ENCODE measurements at places on chromosomes 3 and 15. TPM values are rescaled to one million over a fixed set of nuclear protein-coding genes. Genes with fewer than 3 reads are reported as not detected.
A peak's percentile ranks its signal among the peaks of the same experiment; 100 is the strongest.

Gene ST8SIA2
- not detected for total RNA-seq

GRCh38 chr3:167304077-167304476 lies 76.0 kb downstream of the ZBBX start:
- no peaks in the 10 kb centered on the region for H3K36me3 ChIP-seq
- no peak overlapping the region for H3K4me3 ChIP-seq
- H3K4me1 ChIP-seq = no peaks in the 10 kb centered on the region
- DNase-seq = no peak
- no peak overlapping the region for H3K27ac ChIP-seq

DNA sequence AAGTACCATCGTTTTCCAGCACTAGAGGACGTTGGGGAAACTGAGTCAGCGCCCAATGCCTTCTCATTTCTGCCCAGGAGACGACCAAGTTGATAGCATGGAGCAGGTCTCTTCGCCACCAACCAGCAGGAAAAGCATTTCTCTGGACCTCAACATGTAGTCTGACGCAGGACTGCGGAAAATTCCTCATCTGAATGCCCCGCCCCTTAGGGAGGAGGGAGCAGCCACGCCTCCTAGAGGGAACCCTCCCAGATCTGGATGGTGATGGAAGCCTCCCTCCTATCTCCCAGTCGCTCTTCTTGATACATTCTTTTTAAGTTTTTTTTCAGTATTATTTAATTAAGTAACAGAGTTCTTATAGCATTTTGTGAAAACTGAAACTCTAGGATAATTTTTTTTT lies 17.4 kb upstream of the MINDY4B start:
- DNase-seq = peak; percentile 63
- peaks cover 3% of the 10 kb centered on the region for H3K4me1 ChIP-seq
- no peak overlapping the region for H3K4me3 ChIP-seq
- H3K27me3 ChIP-seq = no peaks in the 10 kb centered on the region

DNA sequence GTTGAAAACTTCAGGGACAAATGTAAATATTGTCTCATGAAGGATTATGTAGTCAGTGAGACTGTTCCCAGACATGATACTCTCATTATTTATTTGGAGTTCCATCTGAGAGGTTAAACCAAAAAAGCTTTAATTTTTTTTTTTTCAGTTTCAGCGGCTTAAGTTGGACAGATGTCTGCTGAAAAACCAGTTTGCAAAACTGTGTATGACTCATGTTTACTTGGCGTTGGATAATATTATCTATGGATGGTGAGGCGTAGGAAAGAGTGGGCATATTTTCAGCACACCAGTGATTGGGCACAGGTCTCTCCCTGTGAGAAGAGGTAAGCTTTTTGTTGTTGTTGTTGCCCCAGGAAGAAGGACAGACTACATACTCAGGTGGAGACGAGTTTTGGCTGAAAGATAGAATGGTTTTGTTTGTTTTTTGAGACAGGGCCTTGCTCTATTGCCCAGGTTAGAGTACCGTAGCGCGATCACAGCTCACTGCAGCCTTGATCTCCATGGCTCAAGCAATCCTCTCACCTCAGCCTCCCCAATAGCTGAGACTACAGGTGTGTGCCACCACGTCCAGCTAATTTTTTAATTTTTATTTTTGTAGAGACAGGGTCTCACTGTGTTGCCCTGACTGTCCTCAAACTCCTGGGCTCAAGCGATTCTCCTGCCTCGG lies 16.4 kb upstream of the ANXA2 start:
- no peaks in the 10 kb centered on the region for H3K27me3 ChIP-seq
- H3K36me3 ChIP-seq = no peaks in the 10 kb centered on the region
- no peak overlapping the region for H3K4me3 ChIP-seq
- no peak for DNase-seq

- no peaks in the 10 kb centered on the region for H3K27me3 ChIP-seq
- no peak for DNase-seq
- no peaks in the 10 kb centered on the region for H3K4me1 ChIP-seq
- H3K4me3 ChIP-seq = no peak overlapping the region
- H3K36me3 ChIP-seq = no peaks in the 10 kb centered on the region
Measured at GRCh38 chr3:134699141-134699711, 48.4 kb upstream of the KY start.

DNA sequence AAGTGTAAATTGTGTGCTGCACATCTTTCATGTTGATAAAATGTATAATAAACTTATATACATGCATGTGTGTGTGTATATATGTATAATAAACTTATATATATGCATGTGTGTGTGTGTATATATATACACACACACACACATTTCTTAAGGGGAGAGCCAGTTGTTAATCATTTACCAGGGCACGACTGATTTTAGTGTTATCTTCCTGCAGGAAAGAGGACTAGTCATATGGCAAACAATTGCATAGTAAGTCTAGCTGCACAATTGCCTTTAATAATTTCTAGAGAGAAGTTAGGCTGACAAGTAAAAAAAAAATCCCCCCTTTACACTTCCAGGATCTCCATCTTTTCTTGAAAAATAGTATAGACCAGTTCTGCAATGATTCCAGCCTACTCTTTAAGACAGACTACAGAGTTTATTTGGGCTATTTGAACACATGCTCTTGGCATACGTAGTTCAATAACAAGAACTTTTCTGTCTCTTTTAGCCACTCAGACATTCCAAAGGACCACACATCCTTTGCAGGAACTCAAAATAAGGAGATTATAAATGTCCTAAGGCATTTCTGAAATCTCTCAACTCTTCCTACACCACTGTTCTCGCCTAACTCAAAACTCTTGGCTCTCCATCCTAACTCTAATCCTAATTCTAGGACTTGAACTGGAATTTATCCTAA lies 163.6 kb upstream of the SETMAR start:
- H3K4me1 ChIP-seq = no peaks in the 10 kb centered on the region
- DNase-seq = no peak
- H3K4me3 ChIP-seq = no peak overlapping the region
- no peaks in the 10 kb centered on the region for H3K27me3 ChIP-seq
- H3K27ac ChIP-seq = no peak overlapping the region
- H3K36me3 ChIP-seq = no peaks in the 10 kb centered on the region

All from K562 (cell line).